Thyroid gland (tissue), 4 donors: ENCODE measurements at places on chromosomes 13 and 19. TPM values are rescaled to one million over a fixed set of nuclear protein-coding genes. Genes with fewer than 3 reads are reported as not detected.

Gene ZNF765
- total RNA-seq: 16.9 TPM

Gene MYADM
- total RNA-seq: 25.6 TPM

Gene FXYD7
- total RNA-seq: 1.6 TPM

Gene ZNF235
- 17.7 TPM for total RNA-seq

Gene ZNF627
- total RNA-seq: 22.0 TPM

Gene PCDH17
- 3.6 TPM for total RNA-seq

Gene ZNF791
- total RNA-seq: 37.9 TPM

Gene SELENOV
- 2.5 TPM for total RNA-seq

Gene TRIM28
- total RNA-seq: 195 TPM

Gene EIF3K
- 205 TPM for total RNA-seq

Gene METTL21C
- total RNA-seq: not detected

Gene COX7A1
- 36.7 TPM for total RNA-seq

Gene WDR88
- not detected for total RNA-seq

Gene STOML3
- not detected for total RNA-seq

Gene SLC7A10
- total RNA-seq: 0.89 TPM

Gene C3
- 262 TPM for total RNA-seq

Gene EMP3
- 19.3 TPM for total RNA-seq

Gene COG6
- total RNA-seq: 41.6 TPM

Gene SLC46A3
- total RNA-seq: 28.7 TPM

Gene SPACA4
- total RNA-seq: not detected

Gene CERS4
- total RNA-seq: 175 TPM

Gene OR7A5
- total RNA-seq: not detected

Gene SHC2
- total RNA-seq: 52.0 TPM

Gene ANKRD24
- 0.83 TPM for total RNA-seq

Gene SPACA6
- total RNA-seq: 11.9 TPM

Gene ACP7
- 0.22 TPM for total RNA-seq

Gene VSIG10L
- total RNA-seq: 0.56 TPM

Gene FAM124A
- total RNA-seq: 9.6 TPM

Gene CA11
- 4.6 TPM for total RNA-seq
